ENCODE measurements at places on chromosomes 4 and X.

DNA sequence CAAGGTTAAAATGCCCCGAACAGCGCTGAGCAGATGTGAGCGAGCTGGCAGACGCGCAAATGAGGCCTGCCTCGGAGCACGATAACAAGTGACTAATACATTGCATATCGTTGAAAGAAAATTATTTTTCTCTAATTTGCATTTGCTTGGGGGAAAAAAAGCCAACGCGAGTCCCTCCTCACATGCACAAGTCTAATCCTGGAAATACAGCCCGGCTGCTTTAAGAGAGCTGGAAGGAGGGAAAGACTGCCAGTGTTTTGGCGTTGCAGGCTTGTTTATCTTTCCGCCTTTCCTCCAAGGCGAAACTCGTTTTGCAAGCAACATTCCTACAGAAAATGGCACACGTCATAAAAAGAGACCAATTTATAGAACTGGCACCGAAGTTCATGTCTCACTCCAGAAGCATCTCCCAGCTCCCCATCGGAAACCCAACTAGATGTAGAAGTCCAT lies 12.6 kb downstream of the BCOR start:
- no peak for DNase-seq

DNA sequence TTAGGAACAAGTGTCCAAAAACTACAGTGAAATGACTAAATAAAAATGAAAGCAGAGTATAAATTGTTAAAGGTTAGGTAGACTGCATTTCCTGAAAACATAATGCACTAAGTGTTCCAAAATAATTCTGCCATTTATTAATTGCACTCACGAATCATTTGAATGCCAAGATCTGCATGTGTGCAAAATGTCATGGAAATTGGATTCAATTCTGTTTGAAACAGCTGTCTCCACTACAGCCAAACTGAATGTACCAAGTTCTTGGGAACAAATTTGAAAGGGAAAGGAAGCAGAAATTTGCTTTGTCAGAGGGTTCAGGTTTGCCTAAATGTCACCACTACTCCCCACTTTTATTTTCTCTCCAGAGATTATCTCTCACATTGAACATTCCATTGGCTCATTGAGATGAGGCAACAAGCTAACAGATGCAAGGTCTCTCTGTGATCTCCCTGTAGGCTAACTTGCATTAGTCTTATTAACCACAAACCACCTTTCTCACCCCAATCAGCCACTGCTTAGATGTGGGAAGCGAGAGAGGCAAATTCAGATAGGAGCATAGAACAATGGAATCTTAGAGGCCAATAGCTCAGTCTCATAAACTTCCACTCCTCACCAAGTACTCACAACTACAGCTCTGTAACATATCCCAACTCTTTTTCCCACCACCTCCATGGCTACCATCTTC lies 226.6 kb downstream of the KDR start:
- no peak for DNase-seq

GRCh38 chrX:74492720-74493201 lies 71.5 kb downstream of the SLC16A2 start:
- DNase-seq = no peak

DNA sequence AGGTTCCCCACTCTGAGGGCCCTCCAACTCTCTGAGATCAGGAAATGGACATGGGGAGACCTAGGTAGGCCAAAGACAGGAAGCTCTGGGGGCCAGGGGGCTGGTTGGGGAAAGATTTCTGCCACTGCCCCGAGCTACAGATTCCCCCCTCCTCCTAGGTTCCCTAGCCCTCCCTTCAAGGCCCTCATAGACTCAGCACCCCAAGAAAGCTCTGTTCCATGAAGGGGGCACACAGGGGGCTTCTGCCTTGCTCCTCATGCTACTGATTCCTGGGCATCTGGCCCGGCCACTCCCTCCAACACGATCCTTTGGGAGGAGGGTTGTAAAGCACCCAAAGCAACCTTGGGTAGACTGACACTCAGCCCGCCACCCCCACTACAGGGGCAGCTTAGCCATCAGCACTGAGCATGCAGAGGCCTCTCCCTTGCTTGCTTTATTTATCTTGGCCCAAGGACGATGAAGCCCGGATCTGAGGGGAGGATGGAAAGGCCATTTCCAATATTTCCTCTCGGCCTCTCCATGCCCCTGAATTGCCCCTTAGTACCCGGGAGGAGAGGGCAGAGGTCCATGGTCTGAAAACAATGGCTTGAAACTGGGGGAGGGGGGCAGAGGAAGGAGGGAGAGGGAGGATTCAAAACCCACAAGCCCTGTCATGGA lies 146.7 kb downstream of the PJA1 start:
- no peak for DNase-seq

- DNase-seq = no peak
Measured at GRCh38 chrX:72245461-72246089, 6.7 kb upstream of the ERCC6L start.

All from KG1 (cell line).